Stimulated activated CD4-positive, alpha-beta T cell treated with anti-CD3 and anti-CD28 coated beads, Interleukin-15, amount 100 ng/mL, for 1 hour (primary cell): ENCODE measurements at places on chromosomes 5 and 9.

- DNase-seq = no peak
These were observed 142.9 kb downstream of the AOPEP start for GRCh38 chr9:94869415-94869843.

DNA sequence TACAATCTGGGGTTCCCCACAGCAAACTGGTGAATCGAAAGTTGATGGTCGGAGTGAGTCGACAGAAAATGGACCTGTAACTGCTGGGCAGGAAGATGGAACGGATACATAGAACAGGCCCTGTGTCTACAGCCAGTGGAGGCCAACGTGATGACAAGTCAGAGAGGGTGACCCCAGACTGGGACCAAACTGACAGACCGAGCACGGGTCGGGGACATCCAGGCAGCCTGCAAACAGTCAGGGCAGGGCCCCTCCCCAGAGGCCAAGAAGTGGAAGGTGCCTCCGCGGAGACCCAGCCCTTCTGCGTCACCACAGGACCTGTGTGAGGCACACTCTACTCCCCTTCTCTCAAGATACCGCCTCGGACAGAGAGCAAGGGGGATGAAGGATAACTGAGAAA lies 25.1 kb upstream of the FANCC start:
- no peak for DNase-seq

- no peak for DNase-seq
These were observed 575.8 kb downstream of the CSNK1G3 start for GRCh38 chr5:124087752-124088151.

- DNase-seq = no peak
These were observed 300.6 kb downstream of the TMEM38B start for GRCh38 chr9:105994970-105995369.

- no peak for DNase-seq
These were observed 54.0 kb upstream of the OLFM1 start for GRCh38 chr9:135033487-135033886.

GRCh38 chr5:179225387-179225786 lies 119.9 kb downstream of the ADAMTS2 start:
- DNase-seq = no peak

DNA sequence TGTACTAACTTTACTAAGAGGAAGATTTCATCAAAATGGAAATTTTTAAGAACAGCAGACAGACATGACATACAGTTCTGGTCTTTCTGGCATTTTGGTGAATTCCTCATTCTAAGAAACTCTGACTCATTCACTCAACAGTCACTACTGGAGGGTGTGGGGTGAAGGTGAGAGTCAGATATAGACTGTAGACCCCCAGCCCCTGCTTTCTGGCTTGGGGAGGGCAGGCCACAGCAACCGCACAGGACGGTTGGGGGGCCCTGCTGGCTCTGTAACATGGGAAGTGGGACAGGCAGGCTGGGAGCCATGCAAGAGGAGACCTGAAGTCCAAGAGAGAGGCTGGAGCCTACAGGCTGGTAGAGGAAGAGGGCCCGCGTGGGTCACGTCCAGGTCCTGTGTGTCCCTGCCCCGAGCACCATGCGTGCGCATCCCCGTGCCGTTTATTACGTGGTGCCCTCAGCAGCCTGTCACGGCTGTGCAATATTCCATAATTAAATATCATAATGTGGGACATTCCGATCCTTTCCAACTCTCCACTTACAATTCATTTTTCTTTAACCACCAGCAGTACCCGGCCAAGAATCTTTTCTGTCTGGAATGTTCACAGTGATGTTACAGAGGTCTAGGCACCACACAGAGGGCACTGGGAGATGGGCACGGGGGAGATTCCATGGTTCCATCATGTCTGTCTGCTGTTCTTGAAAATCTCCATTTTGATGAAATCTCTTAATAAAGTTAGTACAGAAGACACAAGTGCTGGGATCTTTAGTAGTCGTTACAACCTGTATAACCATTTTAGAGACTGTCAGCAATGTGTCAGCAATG lies 75.5 kb downstream of the SEMA4D start:
- peak; percentile 44 for DNase-seq

- no peak for DNase-seq
These were observed 83.2 kb upstream of the MYO10 start for GRCh38 chr5:17019324-17019723.

GRCh38 chr9:100104314-100104713 lies 5.3 kb downstream of the INVS start:
- DNase-seq = no peak

GRCh38 chr5:150428106-150428876 lies 15.6 kb upstream of the CD74 start:
- DNase-seq = no peak

GRCh38 chr5:90658620-90659019 lies 100.0 kb downstream of the ADGRV1 start:
- no peak for DNase-seq

DNA sequence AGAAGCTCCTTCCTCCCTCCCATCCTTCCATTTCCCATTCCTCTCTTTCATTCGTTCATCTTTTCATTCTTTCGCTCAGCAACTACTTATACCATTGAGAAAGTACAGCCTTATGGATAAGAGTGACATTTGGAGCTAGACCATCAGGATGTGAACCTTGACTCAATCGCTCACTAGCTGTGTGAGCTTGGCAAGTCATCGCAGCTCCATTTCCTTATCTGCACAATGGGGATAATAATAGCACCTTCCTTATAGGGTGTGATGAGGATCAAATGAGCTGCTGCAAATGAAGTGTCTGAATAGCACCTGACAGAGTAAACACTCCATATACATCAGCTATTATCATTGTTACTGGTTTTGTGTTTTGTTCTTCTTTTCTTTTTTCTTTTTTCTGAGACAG lies 28.1 kb upstream of the SYNPO start:
- no peak for DNase-seq

DNA sequence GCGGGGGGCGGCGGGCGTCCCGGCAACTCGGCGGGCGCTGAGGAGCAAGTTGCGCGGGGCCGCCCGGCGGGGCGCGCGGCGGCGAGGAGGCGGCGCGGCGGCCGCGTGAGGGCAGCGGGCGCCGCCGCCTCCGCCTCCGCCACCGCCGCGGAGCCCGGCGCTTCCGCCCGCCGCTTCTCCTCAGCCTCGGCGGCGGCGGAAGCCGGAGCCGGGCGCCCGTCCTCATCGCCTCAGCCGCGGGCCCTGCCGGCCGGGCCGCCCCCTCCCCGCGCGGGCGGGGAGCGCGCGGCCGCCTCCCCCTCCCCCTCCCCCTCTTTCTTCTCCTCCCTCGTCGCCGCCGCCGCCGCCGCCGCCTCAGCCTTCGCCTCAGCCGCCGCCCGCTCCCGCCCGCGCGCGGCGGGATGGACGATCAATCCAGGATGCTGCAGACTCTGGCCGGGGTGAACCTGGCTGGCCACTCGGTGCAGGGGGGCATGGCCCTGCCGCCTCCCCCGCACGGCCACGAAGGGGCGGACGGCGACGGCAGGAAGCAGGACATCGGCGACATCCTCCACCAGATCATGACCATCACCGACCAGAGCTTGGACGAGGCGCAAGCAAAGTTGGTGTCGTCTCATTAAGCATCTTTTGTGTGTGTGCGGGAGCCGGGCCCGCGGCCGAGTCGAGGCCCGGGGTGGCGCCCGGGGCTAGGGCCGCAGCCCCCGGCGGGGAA lies at the start of gene PBX3:
Gene PBX3, plus strand, starts transcription at position 321 of the 712 bp plus-strand sequence.
- DNase-seq = peak; percentile 35

DNA sequence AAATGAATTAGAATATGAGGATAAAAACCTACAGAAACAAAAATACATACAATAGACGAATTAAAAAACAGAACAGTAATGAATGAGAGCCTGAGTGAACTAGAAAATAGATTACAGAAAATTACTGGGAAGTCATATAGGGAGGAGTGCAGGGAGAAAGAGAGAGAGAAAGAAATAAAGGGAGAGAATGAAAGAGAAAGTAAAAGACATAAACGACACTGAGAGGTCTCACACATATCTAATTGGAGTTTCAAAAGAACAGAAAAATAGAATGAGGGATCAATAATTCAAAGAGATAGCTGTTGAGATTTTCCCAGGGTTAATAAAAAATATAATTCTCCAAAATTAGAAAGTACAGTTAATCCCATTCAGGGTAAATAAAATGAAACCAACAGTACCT lies 156.4 kb upstream of the FTMT start:
- no peak for DNase-seq

DNA sequence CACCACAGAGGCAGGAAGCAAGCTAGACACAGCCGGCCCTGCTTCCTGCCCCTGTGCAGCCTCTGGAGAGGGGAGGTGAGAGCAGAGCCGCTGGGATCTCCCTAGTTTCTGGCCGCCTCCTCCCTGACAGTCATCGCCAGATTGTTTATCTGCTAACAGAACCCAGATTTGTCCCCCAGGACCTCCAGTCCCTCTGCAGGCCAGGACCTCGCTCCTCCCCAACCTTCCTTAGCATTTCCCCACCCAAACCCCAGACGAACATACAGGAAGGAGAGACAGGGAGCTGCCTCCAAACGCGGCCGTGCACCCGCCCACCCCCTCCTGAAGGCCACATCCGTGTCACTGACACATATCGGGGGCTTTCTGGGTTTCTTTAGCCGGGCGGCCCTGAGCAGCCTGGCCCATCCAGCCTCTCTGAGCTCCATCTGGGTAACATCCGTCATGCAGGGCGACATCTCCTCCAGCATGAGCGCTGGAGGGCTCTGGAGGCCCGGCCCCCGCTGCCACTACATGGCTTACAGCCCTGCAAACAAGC lies 47.5 kb downstream of the DBH start:
- peak; percentile 33 for DNase-seq

- no peak for DNase-seq
These were observed 26.6 kb upstream of the CRB2 start for GRCh38 chr9:123329329-123329955.

- no peak for DNase-seq
These were observed 132.0 kb upstream of the FAM120A start for GRCh38 chr9:93319301-93319991.

GRCh38 chr5:98964621-98965020 lies 35.8 kb upstream of the CHD1 start:
- no peak for DNase-seq

- DNase-seq = no peak
These were observed 61.8 kb upstream of the SLC30A5 start for GRCh38 chr5:69032009-69032408.

- no peak for DNase-seq
These were observed 104.7 kb upstream of the ISL1 start for GRCh38 chr5:51278539-51278938.

- DNase-seq = no peak
These were observed 157.8 kb upstream of the TMEM161B start for GRCh38 chr5:88426441-88426840.

DNA sequence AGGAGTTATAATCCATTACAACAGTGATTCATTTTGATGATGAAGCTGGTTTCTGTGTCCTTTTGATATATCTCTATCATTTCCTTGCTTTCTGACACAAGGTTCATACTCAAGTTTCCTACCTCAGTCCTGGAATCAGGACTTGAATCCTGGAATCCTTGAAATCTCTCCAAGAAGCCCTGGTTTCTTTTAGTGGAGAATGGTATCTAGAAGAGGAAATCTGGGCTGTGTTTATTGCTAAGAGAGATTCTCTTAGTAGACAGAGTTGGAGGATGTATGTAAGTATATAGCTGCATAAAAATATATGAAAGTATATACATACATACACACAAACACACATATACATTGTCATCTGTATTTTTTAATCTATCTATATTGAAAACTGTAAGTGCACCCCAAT lies 114.4 kb downstream of the GCNT1 start:
- DNase-seq = no peak

DNA sequence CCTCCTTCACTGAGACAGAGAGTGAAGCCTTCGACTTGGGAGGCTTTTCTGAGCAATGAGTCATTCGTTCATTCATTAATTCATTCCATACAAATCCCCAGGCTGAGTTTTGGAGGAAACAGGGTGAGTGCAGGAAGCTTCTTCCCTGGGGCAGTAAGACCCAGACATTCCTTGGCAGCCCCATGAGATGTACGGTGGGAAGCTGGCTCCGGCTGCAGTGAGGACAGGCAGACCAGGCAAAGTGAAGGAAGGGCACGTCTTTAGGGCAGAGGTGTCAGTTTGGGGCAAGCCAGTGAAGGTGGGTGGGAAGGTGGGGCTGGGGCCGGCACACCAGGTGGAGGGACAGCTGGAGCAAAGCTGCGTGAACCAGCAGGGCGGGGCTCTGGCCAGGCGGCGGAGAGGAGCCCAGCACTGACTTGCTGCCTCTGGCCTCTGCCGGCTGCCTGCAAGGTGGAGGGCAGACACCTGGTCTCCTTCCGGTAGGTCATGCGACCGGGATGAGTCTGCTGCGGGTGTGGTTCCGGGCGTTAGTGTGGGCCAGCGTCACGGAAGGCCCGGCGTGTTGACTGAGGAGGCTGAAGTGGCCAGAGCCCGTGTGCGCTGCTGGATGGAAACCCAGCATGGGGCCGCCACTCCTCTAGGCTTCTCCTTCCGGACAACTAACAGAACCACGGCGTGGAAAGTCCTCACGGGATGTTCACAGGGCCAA lies 16.6 kb downstream of the OLFM1 start:
- no peak for DNase-seq

DNA sequence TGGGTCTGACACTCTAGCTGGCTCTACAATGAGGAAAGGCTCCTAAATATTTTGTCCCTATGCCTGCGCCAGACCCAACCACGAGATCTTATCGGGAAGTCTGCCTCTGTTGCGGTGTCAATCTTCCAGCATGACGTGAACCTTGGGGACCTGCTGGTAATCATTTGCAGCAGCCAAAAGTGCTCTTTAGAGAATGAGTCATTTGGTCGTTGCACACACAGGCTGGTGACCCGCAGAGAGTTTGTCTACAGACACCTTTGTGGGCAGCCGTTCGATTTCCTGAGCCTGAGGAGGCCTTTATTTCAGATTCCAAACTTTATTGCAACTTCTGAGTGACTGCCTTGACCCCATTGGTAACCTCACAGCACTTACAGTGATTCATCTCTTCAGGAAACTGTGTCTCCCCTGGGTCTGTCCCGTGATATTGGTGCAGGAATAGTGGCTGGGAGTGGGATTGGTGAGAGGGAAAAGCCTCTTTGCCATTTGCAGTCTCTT lies 326.1 kb downstream of the NSG2 start:
- DNase-seq = no peak

- DNase-seq = no peak
These were observed 199.3 kb upstream of the CDH6 start for GRCh38 chr5:30994176-30994575.

GRCh38 chr5:80659106-80659505 lies 4.3 kb upstream of the DHFR start:
- no peak for DNase-seq

- no peak for DNase-seq
These were observed 236.5 kb upstream of the HAPLN1 start for GRCh38 chr5:83957188-83957587.

DNA sequence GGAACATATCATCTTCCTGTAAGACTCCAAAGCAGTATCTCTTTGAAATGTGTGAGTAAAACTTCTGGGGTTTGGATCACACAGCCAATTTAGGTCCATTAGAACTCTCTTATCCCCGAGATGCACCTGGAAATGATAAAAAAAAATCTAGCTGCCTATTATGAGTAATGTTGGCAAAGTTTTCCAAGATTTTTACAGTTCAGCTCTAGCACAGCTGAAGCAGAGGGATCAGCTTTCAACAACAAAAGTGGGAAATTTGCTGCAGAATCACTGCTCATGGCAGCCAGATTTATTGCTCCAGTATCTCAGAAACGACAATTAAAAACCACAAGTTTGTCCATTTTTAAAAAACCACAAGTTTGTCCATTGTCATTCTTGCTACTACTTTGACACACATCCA lies 292.2 kb downstream of the IRX2 start:
- no peak for DNase-seq

GRCh38 chr5:91048073-91048472 lies 335.0 kb downstream of the ARRDC3 start:
- DNase-seq = no peak

GRCh38 chr9:38347271-38347671 lies 45.2 kb upstream of the ALDH1B1 start:
- no peak for DNase-seq

- no peak for DNase-seq
These were observed 184.3 kb upstream of the ATP10B start for GRCh38 chr5:161036296-161036695.
